ENCODE measurements at places on chromosomes 5 and 9. TPM values are rescaled to one million over a fixed set of nuclear protein-coding genes. Genes with fewer than 3 reads are reported as not detected.

GLRA1 gene
- not detected for total RNA-seq

FCN1 gene
- not detected for total RNA-seq

ZDHHC12 gene
- total RNA-seq, result 30.7 TPM

PCDHGA2 gene
- 2.6 TPM for total RNA-seq

ORM2 gene
- not detected for total RNA-seq

FAM120A gene
- total RNA-seq, result 185 TPM

GABRA1 gene
- not detected for total RNA-seq

CDK5RAP2 gene
- 21.2 TPM for total RNA-seq

GTF3C5 gene
- total RNA-seq, result 32.2 TPM

ALDH1A1 gene
- total RNA-seq, result 450 TPM

PRDM9 gene
- total RNA-seq, result not detected

NTNG2 gene
- total RNA-seq, result 1.9 TPM

TRIO gene
- 366 TPM for total RNA-seq

CDH9 gene
- not detected for total RNA-seq

PBX3 gene
- 23.8 TPM for total RNA-seq

SYK gene
- total RNA-seq, result not detected

BTNL3 gene
- total RNA-seq, result not detected

PALM2AKAP2 gene
- 24.5 TPM for total RNA-seq

PCDHB10 gene
- under 0.01 TPM for total RNA-seq
